Transverse colon (tissue), 4 donors: ENCODE measurements at places on chromosomes 11 and 22.

DNA sequence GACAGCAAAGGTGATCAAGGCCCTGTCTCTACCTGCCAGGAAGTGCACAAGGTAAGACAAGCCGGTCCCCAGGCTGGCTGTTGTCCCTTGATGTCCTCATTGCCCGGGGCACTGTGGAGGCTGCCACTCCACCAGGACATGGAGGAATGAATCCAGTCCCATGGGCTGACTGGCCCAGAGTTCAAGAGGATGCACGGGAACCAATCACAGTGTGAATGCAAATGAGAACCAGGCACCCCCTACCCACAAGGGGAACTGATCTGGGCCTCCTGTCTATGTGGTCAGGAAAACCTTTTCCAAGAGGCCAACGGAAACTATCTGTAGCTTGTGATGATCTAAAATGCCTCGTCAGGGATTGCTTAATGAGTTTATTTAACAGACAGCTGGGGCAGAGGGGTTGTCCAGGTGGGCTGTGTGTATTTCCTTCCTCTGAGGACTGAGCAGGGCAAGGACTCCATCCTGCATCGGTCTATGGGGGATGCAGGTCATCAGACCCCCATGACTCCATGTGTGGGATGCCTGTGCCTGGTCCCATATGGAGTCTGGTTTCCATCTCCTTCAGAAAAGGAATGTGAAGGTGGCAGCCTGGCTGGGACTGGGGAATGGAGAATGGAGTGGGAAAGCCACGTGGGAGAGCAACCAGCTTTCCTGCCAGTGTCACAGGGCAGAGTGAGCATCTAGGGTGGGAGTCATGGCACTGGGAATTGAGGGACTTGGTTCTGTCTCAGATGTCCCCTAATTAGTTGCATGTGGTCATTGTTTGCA, 60.5 kb downstream of the CD82 start:
- peak; percentile 6 for DNase-seq

GRCh38 chr11:107804211-107804610, 54.4 kb downstream of the SLC35F2 start:
- no peak for DNase-seq

DNA sequence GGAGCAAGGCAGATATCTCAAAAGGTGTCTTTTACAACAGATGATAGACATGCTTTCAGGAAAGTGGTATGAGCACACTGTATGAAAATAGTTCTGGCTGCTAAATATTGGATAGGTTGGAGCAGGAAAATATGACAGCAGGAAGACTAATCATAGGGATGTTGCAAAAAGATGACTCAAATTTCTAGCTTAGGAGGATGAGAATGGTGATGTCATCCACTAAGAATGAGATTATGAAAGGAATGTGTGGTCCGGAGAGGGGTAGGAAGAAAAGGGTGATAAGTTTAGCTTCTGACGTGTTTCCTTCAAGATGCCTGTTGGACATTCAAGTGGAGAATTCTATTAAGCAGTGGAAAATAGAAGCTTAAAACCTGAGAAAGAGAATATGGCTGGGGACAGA, 46.4 kb downstream of the RCN1 start:
- DNase-seq, result no peak

GRCh38 chr11:34634694-34635062, 13.8 kb downstream of the EHF start:
- no peak for DNase-seq

DNA sequence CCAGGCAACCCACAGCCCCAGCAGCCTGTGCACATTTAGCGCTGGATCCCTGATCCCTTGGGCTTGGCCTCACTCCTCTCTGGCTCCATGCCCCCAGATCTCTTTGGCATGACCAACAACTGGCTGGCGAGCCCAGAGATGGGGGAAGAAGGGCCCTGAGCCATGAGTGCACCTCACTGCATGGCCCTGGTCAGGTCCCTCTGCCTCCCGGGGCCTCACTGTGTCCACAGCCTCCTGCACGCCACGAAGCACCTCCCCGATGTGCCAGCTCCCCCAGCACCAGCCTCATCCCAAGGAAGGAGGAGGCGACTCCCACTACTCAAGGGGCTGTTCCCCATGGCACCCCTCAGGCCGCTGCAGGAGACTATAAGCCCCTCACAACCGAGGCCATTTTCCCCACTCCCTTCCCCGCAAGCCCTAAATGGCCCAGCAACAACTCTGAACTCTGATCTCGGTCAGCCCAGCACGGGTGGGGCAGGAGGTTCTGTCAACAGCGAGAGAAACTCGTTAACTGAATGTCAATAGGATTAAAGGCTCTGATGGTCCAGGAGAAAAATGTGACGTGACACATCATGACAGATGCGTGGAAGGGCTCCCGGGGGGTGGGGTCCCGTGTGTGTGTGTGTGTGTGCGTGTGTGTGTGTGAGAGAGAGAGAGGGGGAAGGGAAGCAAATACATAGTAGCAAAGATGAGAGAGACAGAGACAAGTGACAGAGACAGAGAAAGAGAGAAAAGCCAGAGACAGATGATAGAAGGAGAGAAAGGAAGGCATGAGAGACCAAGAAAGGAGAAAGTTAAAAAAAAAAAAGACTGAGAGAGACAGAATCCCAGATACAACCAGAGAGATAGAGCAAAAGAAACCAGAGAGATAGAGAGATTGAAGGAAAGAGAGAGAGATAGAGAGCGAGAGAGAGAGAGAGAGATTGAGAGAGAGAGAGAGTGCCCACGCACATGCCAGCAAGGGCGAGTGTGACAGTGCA, 28.4 kb upstream of the SYT7 start:
- DNase-seq, result peak; percentile 79

DNA sequence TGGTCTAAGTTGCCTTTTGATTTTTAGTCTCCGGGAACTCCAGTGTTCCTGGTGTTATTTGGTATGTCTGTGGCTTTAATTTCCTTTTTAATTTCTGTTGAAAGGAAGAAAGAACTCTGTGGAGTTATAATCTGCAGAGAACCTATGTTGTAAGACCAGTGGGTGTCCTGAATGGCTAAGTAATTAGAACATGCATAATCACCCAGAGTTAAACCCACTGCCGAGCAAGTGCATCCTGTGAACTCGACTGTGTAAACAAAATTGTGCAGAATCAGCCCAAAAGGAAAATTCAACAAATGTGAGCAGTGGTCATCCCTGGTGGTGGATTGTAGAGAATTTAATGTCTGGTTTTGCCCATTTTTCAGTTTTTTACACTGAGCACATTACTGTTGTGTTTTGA, 162.5 kb downstream of the COMMD9 start:
- DNase-seq, result no peak

DNA sequence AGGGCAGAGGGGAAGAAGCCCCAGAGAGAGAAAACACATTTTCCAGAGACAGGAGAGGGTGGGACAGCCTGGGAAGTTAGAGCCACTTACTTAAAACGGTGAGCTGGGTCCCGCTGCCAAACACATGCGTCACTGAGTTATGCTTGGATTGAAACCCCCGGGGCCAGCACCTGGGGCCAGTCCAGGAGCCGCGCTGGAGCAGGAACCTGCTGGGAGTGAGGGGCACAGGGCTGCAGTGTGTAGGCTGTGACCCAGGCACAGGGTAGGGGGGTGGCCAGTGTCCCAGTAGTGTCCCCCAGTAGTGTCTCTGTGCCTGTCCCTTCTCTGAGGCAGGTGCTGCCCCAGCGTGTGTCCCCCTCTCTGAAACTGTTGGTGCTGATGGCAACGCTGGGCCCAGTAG, 5.2 kb downstream of the IGLL1 start:
- DNase-seq, result no peak

DNA sequence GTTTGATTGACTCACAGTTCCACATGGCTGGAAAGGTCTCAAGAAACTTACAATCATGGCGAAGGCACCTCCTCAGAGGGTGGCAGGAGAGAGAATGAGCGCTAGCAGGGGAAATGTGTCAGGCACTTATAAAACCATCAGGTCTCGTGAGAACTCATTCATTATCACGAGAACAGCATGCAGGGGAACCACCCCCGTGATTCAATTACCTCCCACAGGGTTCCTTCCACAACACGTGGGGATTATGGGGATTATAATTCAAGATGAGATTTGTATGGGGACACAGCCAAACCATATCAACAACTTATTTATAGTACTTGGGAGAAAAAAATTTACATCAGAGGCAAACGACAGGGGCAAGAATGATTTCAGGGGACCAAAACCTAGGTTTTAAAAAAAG, 3.0 kb downstream of the ME3 start:
- no peak for DNase-seq

- DNase-seq, result no peak
Measured at GRCh38 chr11:74534216-74534945, 40.9 kb upstream of the LIPT2 start.

GRCh38 chr11:7543302-7543701, 29.5 kb downstream of the PPFIBP2 start:
- DNase-seq, result no peak

DNA sequence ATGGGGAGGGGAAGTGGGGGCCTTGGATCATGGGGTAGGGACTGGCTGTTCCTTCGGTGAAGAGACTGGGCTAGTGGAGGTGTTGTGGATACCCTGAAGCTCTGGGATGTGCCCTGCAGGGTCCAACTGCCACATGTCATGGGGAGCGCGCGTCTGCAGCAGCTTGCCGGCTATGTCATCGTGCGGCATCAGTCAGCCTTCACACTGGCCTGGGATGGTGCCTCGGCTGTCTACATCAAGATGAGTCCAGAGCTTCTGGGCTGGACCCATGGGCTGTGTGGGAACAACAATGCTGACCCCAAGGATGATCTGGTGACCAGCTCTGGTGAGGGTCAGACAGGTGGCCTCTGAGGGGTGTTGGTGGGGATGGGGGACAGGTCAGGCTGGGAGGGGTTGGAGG, 9.9 kb downstream of the OTOG start:
- no peak for DNase-seq

DNA sequence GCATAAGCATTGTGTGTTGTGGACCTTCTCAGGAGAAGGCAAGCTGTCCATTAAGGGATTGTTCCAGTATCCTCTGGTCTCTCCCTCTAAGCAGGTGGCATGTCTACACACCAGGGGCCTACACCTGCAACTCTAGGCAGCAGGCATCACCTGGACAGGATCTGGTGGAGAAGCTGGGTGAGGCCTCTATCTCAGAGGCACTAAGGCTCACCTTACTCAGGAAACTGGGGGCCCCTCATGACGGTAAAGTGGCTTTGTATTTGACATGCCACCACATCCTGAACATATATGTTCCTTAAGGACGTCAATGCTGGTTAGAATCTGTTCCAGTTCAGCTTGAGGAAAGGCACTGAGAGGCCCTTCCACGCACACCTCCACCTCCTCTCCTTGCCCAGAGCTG, 891.3 kb downstream of the OPCML start:
- DNase-seq, result no peak

DNA sequence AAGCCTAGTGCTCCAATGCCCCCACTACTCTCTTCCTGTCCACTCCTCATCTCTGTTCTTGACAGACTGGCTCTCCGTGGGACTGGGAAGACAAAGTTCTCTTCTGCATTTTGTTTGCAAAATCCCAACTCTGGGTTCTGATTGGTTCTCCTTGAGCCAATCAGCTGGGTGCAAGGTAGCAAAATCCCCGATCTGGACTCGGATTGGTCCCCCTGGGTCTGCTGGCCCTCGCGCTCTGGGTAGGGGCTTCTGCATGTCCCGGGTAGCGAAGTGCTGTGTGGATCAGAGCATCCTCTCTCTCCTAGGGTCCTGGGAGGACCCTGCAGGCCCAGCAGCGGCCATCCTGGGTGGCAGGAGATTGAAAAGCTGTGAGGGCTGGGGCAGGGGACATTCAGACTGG, 22.3 kb upstream of the A4GALT start:
- no peak for DNase-seq

DNA sequence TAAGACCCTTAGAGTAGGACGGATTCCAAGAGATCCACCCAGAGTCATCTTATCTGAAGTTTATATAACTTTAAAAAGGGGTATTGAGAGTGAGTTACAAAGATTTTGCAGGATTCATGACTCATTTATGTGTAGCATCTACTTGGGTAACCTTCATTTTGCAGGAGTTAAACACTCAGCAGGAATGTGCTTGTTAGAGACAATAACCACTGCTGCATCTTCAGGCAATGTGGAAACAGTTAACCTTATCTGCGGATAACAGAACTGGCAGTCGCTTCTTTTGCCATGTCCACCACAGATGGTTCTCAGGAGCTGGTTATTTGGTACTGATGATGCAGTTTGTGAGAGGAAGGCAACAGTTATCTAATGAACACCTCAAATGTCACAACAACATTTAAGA, 417.9 kb upstream of the DDI1 start:
- no peak for DNase-seq
